ENCODE measurements at places on chromosomes 1 and 21.

GRCh38 chr1:235313262-235313661 lies 14.7 kb downstream of the ARID4B start:
- DNase-seq, result no peak

- no peak for DNase-seq
These were observed 4.8 kb upstream of the IL24 start for GRCh38 chr1:206892351-206892984.

DNA sequence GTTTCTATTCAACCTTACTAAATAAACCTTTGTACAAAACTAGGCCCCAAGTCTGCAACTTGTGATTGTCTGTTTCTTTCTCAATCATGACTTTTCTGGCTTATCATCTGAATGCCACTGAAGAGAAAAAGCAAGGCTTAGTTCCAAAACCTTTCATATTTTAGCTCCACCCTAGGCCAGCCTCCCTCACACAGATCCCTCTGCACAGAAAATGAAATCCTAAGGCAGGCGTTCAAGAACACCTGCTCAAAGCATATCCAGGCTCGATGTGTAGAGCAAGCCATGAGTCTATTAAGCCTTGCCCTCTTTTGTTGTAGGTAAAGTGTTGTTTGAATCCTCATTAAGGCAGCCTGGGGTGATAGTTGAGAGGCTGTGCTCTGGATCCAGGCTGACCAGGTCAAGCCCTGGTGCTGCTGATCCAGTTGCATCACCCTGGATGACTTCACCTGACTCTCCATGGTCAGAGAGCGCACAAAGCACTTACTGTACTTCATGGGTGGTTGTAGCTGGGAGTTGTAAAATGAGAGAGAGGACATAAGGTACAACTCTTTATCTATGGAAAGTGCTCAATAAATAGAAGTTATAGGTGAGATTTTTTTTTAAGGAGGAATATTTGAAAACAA lies 39.0 kb downstream of the FYB2 start:
- DNase-seq, result no peak

GRCh38 chr1:93347334-93347899 lies 1.7 kb downstream of the DR1 start:
- no peak for DNase-seq

DNA sequence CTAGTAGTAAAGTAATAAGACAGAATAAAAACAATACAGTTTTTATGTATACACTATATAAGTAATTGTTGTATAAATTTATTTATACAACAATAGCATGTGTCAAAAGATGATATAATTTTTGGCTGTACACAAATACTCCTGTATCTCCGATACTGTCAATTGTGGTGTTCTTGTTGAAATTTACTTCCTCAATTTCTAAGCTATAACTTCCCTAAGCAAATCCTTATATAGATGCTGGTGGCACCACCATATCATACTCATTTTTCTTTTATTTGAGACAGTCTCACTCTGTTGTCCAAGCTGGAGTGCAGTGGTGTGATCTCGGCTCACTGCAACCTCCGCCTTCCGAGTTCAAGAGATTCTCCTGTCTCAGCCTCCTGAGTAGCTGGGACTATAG lies 141.0 kb upstream of the HP1BP3 start:
- no peak for DNase-seq

- no peak for DNase-seq
These were observed 21.8 kb upstream of the VTCN1 start for GRCh38 chr1:117232531-117232930.

DNA sequence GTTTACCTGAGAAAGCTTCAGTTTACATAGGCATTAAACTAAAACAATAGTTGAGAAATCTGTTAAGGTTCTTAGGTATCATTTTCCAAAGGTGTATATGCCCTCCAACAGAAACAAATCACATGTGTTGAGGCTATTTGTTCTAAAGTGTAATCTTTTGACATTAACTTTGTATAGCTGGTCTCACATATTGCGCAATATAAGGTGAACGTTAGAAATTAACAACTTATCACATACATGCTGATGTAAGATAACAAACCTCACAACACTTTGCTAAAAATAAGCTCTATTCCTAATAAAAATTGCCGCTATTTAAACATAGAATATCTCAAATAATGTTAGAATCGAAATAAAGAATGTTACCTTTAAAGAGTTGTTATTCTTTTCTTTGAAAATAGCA lies 340.6 kb downstream of the SRGAP2C start:
- no peak for DNase-seq

- no peak for DNase-seq
These were observed 192.4 kb downstream of the HMCN1 start for GRCh38 chr1:185926588-185926987.

DNA sequence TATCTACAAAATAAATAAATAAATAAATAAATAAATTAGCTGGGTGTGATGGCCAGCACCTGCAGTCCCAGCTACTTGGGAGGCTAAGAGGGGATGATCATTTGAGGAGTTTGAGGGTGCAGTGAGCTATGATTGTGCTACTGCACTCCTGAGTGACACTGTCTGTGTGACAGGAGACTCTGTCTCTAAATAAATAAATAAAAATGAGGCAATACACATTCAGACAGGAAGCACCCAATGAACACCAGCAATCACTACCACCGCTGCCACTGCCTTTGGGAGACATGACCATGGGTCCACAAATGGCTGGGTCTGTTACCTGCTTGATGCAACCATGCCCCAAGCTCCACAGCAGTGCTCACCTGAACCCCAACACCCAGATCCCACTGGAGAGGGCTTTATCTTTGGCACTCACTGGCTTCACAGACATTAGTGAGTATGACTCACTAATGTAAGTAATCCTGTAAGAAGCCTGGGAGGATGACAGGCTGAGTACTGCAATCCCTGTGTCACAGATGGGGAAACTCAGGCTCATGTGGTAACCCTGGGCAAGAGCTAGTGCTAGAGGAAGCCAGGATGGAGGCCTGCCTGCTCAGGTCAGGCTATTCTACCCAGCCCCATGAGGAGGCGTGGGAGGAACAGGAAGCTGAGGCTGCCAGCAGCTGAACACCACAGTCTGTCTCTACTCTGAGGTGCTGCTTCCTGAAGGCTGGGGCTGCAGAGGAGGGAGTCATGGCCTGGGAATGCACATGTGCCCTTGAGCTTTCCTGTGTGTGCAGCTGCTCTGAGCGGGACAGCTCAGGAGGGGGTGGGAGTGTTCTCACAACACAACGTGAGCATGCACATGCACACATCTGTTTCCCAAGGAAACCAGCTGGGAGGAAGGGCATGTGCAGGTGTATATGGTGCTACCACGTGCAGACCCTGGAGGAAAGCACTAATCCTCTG lies 43.0 kb downstream of the SLC9A1 start:
- DNase-seq, result peak; percentile 38

DNA sequence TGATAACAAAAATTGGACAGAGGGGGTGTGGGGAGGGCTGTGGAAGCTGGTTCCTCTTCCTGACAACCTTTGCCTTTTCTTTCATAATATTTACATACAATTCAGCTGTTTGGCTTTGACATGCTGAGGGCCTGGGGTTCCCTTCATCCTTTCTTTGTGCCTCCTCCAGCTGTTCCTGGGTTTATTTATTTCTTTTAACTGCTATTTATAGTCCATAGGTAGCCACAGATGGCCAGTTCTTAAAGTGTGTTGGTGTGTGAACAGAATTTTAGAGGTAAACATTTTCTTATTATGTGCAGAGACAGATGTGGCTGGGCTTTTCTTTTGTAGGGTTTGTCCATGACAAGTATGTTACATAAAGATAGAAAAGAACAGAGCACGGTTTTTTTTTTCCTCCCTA lies 34.1 kb upstream of the CNIH3 start:
- no peak for DNase-seq

DNA sequence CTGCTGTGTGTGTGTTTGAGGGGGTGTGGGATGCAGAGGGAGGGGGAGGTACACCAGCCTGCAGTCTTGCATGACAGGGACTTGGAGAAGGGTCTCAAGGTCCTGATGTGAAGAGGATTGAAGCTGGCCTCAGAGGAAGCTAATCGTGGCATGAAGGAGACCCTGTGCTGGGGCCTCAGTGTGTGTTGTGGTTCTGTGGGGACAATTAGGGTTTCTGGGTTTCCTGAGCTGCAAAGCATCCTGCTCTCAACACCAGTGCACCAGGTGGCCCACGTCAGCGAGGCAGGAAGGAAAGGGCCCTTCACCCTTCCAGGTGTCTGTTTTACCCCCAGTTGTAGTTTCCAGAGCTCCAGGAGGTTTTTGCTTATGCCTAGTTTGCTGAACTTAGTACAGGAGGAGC lies 52.8 kb downstream of the TENT5C start:
- DNase-seq, result peak; percentile 35

DNA sequence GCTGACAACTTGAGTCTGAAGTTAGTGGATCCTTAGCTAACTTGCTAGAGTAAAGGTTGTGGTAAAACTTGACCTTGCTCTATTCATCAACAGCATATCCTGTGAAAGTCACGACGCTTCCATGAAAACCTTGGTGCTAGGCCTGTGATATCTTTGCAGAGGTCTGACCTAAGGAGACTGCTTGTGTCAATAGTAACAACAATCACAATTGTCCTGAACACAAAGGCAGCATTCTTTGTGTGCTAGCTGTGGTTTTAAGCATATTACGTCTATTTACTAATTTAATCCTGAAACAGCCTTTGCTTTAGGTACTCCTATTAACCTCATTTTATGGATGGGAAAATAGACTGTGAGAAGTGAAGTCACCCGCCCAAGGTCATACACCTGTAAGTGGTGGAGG lies 2.8 kb upstream of the CLDN14 start:
- no peak for DNase-seq

DNA sequence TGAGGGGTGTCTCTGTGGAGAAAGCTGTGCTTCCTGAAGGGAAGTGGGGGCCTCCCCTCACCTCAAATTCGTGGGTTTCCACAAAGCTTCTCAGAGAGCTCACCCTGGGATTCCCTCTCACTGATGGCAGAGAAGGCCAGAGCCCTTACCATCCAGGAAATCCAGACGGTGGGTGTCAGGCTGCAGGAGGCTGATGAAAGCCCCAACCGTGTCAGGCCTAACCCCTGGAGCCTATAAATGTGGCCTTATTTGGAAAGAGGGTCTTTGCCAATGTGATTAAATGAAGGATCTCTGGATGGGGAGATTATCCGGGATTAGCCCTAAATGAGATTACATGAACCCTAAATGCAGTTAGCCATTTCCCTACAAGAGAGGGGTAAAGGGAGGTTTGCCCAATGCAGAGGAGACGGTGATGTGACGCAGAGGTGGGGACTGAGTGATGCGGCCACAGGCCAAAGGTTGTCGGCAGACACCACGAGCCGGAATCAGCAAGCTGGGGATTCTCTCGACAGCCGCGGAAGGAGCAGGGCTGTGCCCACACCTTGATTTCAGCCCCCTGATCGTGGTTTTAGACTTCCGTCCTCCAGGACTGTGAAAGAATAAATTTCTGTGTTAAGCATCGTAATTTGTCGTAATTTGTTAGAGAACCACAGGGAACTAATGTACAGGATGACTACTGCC lies 82.6 kb downstream of the TOMM20 start:
- DNase-seq, result no peak

All from activated CD8-positive, alpha-beta memory T cell treated with anti-CD3 and anti-CD28 coated beads for 1 hour (primary cell).